Aortic smooth muscle cell (primary cell): ENCODE measurements at places on chromosomes 11 and 22. TPM values are rescaled to one million over a fixed set of nuclear protein-coding genes. Genes with fewer than 3 reads are reported as not detected.

The LARGE2 gene
- not detected in 2 replicates for total RNA-seq

The RFPL1 gene
- total RNA-seq: not detected in 2 replicates

The CFAP300 gene
- 7.7 and 7.8 TPM in 2 replicates for total RNA-seq

The TTC12 gene
- 18.1 and 18.8 TPM in 2 replicates for total RNA-seq

The C2CD2L gene
- 3.3 and 3.7 TPM in 2 replicates for total RNA-seq

The RIC3 gene
- total RNA-seq: not detected in 2 replicates

The CDKN1C gene
- 0.40 and 0.87 TPM in 2 replicates for total RNA-seq

The SYNGR1 gene
- total RNA-seq: 8.1 and 9.0 TPM in 2 replicates

The SCGB1A1 gene
- not detected in 2 replicates for total RNA-seq

The OR51B4 gene
- total RNA-seq: not detected in 2 replicates

The KCTD14 gene
- total RNA-seq: 0.13 and 0.25 TPM in 2 replicates

The MIAT gene
- total RNA-seq: 0.53 and 0.75 TPM in 2 replicates
